ENCODE measurements at places on chromosomes 5 and 9.

DNA sequence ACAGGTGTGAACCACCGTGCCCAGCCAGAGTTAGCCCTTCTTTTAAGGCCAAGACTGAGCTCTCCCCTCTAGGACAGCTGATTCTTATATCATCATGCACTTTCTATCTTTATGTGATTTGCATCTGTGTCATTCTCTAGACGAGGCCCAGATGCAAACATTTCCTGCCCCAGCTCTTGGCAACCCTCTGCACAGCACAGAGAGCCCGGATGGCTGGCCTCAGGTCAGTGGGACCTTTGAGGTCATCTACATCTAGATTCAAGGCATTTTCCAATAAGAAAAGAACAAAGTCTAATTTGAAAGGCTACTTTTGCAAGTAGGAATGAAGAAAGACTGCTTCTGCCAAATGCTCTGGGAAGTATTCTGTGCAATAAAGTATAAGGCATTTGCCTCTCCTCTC, 109.0 kb upstream of the DAB2 start:
- DNase-seq, result no peak

DNA sequence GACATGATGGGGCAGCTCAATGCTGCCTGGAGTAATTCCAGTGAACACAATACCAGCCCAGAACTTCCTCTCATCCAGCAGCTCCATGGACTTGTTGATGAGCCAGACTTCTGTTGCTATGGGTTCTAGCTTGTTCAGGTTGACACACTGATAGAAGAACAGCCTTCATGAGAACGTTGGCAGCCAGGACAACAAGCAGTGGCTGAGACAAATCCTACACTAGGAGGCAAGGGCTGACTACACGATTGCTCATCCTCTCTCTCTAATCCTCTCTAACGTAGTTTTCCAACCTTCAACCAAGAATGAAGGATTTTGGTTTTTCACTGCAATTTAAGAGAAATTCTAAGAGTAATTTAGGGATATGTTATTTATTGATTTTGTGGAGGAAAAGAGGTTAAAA, 67.8 kb downstream of the NIPSNAP3B start:
- DNase-seq, result no peak

- no peak for DNase-seq
These were observed 370.5 kb downstream of the CSNK1G3 start for GRCh38 chr5:123882319-123882964.

GRCh38 chr5:88867638-88868037, 15.3 kb downstream of the MEF2C start:
- DNase-seq, result no peak

GRCh38 chr5:33850100-33850594, 41.6 kb downstream of the ADAMTS12 start:
- DNase-seq, result peak; percentile 1

DNA sequence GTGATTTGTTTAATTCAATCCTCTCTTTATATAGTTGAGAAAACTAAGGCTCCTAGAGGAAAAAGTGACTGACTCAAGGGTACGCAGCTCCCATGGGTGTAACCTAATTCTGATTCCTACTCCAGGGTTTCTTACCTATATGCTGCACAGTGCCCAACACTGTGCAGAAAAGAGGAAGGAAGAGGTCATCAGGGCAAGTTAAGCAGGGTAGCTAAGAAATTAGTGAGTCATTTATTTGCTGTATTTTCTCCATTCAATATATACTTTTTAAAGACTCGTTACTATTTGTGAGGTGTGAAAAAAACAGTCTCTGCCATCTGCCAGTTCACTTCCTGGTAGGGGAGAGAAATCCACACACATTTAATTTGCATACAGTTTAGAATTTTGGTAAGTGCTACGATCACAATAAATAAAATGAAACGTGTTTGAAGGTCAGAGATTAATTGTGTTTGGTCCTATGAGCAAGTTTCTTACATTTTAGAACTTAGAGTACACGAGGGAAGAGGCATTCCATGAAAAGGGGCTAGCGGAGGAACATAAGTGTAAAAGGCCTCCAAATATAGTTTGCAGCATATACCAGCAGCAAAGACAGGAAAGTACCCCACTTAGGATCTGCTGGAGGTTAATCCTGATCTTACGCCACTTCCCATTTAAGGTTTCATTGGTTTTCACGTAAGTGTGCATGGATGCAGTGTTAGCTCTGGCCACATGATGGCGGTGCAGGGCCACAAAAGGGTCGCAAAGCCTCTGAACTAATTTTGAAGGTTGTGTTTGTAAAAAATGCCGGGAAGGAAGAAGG, 59.9 kb upstream of the TLR4 start:
- DNase-seq, result no peak

- DNase-seq, result no peak
These were observed 2.1 kb downstream of the C9orf153 start for GRCh38 chr9:86257391-86257790.

DNA sequence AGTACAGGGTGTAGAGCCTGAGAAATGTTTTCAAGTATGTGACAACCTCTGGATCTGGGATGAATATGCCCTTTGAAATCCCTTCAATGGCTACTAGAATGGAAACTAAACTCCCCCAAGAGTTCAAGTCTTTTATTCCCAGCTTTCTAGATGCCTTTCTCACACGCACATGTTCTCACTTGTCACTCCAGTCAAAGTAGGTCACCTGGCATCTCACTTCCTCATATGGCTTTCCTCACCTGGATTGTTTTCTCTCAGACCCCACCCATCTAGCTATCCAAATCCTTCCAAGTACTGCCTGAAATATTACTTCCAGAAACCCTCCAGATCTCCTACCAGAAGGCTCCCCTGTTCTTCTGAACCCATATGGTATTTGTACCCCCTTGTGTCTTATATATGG, 615.4 kb upstream of the KLF4 start:
- no peak for DNase-seq

DNA sequence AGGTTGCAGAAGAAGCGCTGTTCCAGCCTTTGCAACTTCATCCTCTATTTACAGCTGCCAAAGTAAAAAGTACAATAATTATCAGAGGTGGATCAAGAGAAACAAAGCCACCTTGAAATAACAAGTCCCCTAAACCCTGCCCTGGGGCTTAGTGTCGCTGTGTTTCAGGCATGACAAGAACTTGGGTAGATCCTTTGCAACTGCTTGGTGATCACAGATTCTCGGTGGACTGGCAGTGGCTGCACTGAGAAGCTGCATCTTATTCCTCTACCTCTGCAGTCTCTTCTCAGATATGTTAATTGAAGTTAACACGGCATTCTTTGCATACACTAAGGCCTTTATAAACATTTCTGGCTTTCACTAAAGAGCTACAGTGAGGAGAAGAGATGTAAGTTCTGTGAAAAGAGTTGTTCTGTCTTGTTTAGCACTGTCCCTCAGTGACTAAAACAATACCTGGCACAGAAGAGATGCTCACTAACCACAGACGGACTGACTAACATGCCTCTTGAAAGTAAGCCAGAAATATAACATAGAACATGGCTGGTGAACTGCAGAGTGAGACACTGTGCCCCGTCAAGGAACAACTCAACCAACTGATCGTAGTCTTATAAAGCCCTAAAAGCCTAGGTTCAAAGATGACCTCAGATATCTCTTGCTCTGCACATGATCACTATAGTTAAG, 144.2 kb downstream of the MLLT3 start:
- no peak for DNase-seq

DNA sequence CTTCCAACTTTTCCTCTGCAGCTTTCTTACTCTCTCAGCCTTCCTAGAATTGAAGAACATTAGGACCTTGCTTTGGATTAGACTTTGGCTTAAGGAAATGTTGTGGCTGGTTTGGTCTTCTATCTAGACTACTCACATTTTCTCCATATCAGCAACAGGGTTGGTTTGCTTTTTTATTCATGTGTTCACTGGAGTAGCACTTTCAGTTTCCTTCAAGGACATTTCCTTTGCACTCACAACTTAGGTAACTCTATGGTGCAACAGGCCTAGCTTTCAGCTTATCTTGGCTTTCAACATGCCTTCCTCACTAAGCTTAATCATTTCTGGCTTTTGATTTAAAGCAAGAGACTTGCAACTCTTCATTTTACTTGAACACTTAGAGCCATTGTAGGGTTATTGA, 153.1 kb downstream of the CCDC192 start:
- no peak for DNase-seq

DNA sequence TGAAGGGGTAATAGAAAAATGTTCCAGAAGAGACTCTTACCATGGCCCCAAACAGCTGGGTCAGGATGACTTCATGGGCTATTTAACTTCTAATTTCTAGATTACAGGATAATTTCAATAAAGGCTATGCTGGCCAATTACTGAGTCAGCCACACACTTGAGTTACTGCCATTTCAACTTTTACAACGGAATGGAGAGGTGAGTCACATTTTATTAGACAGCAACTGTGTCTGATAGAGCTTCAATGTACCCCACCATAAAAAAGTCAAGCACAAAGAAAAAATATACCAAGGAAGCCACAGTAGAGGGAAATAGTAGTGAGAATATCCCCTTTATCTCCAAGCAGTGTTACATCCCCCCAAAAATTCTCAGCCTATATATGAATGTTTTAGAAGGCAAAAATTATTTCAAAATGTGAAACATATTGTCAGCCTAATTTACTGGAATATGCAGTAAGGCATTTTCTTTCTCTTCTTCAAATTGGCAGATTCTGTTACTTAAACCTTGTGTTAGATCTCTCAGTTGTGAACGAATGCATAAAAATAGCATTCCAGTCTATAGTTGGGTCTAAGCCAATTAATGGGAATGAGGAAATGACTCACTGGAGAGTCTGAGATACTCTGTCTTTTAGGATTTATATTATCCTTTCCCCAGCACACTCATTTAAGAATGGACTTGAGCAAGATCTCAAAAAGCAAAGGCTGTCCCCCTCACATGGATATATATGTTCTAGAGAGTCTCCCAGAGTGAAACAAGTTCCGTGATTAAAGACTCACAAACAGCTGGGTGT, 47.1 kb upstream of the RAI14 start:
- DNase-seq, result no peak

DNA sequence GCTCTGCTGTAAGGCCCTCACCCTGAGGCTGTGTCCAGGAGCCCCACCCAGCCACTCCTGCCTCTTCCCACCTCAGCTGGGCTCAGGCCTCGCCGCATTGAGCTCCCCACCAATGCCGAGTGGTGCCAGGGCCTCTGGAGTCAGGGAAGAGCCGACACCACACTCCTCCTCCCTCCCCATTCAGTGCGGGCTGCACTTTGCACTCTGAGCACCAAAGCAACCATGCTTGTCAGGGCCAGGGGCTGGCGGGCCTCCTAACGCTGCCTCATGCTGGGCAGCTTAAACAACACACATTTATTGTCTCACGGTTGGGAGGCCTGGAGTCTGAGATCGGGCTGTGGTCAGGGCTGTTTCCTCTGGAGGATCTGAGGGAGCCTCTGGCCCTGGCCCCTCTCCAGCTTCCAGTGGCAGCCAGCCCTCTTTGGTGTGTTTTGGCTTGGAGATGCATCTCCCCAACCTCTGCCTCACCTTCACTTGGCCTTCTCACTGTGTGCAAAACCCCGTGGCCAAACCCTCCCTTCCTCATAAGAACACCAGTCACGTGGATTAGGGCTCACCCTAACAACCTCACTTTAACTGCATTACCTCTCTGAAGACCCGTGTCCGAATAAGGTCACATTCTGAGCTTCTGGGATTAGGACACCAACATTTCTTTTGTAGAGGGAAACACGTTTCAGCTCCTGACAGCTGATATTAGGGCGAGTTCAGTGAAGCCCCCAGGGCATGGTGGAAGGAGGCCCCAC, 157.8 kb downstream of the MED10 start:
- DNase-seq, result no peak

GRCh38 chr9:101706997-101707396, 31.4 kb downstream of the GRIN3A start:
- no peak for DNase-seq

DNA sequence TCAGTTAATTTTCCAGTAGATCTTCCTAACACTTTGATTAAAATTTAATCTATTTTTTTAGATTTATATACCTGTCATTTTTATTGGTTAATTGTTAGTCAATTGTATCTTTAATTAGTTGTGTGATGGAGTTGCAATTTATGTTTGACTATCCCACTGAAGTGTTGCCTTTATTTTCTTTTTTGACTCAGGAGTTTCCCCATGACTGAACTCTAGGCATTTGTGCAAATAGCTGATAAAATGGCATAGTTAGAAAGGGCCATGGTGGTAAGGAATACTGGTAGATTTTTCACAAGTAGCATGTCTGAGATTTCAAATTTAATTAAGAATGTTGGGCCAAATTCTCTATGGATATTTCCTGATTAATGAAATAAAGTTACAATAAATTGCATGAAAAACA, 273.1 kb upstream of the DAB2 start:
- no peak for DNase-seq

DNA sequence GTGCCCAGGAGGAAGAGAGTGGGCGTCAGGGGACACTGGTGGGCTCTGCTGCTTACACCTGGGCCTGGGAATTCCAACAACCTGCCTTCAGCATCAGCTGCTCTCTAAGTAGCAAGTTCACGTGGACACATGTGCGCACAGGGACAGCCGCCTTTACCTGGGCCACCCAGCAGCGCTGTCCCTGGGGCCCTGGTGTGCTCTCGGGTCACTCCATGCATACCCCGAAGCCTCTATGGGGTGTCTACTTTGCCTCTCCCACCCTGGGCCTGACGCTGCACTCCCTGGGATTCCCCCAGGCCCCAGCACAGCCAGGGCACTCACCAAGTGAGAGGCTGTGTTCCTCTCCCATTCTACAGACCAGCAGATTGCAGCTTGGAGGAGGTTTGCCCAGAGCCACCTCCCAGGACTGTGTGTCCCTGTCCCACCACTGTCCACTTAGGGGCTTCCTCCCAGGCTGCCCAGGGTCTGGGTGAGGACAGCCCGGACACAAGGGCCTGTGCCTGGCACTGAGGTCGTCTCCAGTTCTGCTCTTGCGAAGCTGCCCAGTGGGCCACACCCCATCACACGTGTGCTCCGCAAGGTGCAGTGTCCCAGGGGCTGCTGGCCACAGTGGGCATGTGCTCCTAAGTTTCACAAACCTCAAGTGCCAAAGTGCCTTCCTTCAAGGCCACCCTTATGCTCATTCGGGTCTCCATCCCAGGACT, 5.9 kb downstream of the NINJ1 start:
- DNase-seq, result no peak

DNA sequence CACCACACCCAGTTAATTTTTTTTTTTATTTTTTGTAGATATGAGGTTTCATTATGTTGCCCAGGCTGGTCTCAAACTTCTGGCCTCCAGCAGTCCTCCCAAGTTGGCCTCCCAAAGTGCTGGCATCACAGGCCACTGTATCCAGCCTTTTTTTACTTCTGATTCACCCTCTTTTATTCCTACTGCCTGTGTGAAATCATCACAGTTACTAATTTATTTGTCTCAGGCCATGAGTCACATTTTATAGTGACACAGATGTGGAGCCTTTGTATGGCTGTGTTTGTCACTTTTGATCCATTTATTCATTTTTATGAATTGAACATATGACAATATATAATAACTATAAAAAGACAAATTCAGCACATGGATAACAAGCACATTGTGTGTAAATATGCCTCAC, 67.1 kb upstream of the SNX2 start:
- no peak for DNase-seq

GRCh38 chr5:122195802-122196394, 66.6 kb downstream of the ZNF474 start:
- no peak for DNase-seq

Data from T-helper 22 cell (primary cell).